ENCODE measurements at places on chromosomes 4 and X.

DNA sequence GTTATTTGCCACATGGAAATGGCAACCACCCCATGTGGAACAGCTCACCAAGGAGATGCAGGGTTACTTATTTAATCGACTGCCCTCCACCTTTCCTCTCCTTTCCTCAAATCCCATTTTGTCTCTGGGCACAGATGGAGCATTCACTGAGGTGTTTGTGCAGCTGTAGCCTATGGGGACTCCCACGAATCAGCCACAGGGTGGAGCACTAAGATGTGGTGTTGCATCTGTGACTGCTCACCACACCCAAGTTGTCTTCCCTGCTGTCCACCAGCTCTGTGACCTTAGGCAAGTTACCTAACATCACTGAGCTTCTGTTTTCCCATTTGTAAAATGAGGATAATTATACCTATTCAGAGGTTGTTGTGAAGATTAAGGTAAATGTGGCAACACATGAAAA lies 252.4 kb upstream of the CPEB2 start:
- DNase-seq = no peak

GRCh38 chrX:150483356-150483985 lies 85.0 kb upstream of the MTM1 start:
- no peak for DNase-seq

DNA sequence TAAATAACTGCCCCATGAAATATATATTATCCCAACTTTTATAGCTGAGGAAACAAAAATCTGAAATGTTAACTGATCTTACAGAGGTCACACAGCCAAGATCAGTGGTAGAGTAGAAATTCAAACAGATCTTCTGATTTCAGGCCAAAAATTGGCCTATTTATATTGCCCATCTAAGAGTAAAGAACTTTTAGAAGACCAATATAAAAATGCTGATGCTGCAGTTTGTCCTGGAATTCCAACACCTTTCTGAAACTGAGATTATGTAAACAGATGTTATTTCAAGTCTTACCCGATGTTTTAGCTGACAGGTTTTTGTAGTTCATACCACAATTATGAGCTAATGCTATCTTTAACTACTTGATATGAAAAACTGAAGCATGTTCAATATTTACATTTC lies 51.1 kb downstream of the SPANXN3 start:
- DNase-seq = no peak

DNA sequence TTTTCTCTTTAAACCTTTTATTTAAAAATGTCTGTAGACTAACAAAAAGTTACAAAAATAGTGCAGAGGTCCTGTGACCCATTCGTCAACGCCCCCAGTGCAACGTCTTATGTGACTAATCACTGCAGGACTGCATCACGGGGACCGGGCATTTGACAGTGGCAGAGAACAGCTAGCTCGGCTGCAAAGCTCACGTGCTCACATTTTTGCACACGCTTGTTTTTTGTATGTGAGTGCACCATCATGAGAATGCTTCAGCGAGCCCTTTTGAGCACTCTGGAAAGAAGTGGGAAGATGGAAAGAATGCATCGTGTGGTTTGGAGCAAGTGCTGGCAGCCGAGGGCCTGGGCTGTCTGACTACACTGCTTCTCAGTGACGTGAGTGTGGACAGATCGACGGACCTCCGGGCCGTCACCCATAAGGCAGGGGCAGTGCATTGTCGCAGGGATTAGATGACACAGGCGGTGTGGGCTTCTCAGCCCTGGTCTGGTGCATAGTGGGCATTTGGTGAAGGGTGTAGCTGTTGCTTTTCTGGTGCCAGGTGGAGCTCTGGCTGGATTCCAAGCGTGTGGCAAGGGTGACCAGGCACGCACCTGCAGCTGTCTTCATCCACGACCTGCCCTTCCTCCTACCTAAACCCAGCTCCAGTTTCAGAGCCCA lies 17.7 kb downstream of the SPON2 start:
- no peak for DNase-seq

GRCh38 chr4:2393353-2394270 lies 24.8 kb downstream of the ZFYVE28 start:
- DNase-seq = no peak

GRCh38 chr4:48346594-48346993 lies 5.3 kb downstream of the SLAIN2 start:
- DNase-seq = no peak

GRCh38 chr4:48634688-48635308 lies 144.7 kb downstream of the ZAR1 start:
- no peak for DNase-seq

DNA sequence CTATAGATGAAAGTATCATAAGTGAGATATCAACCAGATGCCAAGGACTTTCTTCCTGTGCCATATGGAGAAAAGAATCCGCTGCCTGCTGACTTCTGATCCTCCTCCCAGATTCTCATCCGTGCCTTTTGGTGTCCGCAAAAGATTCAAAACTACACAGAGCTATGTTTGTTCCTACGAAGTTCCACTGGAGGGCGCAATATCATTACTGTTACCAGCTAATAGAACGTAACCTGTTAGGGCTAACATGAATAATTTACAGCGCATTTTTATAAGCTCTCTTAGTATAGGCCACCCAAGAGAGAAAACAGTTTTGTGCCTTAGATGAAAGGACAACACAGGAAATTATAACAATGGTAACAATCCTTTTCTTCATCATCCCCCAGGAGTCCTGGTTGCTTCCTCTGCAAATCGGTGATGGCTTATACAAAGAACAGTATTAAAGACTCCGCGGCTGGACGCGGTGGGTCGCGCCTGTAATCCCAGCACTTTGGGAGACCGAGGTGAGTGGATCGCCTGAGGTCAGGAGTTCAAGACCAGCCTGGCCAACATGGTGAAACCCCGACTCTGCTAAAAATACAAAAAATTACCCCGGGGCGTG lies 22.8 kb upstream of the CENPVL3 start:
- no peak for DNase-seq

- no peak for DNase-seq
Measured at GRCh38 chr4:76306882-76307659, 538 bp downstream of the STBD1 start.

- no peak for DNase-seq
Measured at GRCh38 chr4:53974561-53974960, 89.8 kb downstream of the CHIC2 start.

- no peak for DNase-seq
Measured at GRCh38 chrX:30592831-30593230, 15.3 kb upstream of the TASL start.

- no peak for DNase-seq
Measured at GRCh38 chrX:133661962-133662839, 246.9 kb upstream of the GPC4 start.

DNA sequence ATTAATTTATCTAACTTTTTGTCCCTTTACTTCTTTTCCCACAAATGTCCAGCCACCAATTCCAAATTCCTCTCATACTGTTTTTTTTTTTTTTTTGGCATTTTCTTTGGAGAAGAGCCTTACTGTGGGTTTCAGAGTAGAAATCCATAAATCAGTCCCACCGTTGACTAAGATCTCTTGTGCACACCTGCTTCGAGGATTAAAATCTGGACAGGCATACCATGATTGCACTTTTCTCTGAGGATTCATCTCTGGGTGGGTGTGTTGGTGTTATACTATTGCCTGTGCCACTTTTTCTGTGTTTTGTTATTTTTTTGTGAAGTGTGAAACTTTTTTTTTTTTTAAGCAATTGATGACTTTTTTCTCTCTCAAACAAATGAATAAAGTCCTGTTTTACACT lies 13.2 kb downstream of the PRDM8 start:
- no peak for DNase-seq

GRCh38 chrX:111504941-111505340 lies 6.5 kb upstream of the SERTM2 start:
- DNase-seq = no peak

DNA sequence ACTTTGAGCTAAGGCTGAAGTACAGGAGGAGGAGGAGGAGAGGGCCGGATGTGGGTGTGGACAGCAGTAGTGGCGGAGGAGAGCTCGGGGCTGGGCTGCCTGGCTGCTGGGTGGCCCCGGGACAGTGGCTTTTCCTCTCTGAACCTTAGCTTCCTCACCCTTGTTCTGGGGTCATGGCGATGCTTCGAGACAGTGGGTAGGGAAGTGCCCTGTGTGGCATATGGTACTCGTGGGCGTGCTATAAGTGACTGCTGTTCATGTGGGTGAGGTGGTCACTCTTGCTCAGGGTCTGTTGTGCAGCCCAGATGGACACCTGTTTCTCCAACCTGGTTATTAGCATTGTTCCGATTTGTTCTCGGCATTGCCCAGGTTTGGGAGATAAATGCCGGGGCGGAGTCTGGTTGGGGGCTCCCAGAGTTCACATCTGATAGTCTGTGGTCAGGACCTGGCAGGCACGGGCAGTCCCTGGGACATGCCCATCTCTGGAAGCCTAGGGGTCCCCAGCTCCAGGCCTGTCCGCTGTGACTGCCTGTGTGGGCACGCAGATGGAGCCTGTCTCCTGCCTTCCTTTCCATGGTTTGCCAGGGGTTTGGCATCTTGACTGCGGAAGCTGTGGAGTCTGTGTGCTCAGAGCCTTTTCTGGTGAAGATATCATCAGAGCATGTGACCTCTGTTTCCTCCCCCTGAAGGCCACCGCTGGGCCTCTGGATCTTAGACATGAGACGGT lies 4.9 kb upstream of the CPZ start:
- DNase-seq = no peak

DNA sequence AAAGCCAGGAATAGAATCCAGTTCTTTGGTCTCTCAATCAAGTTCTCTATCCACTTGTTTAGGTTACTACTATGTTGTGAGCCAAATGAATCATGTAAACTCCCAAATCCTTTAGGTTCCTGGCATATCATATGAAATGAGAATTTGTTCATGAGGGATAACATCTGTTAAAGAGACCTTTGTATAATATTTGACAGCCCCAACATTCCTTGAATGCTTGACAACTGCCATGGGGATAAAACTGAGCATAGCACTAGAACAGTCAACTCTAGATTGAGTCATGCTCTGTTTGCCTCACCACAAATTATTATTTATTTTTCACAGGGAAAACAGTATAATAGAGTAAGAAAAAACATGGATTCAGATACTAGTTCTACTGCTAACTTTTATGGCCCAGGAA lies 93.3 kb downstream of the NAA11 start:
- no peak for DNase-seq

Data from brain pericyte (primary cell).